8988T (cell line): ENCODE measurements at places on chromosomes 16 and 17.
A peak's percentile ranks its signal among the peaks of the same experiment; 100 is the strongest.

DNA sequence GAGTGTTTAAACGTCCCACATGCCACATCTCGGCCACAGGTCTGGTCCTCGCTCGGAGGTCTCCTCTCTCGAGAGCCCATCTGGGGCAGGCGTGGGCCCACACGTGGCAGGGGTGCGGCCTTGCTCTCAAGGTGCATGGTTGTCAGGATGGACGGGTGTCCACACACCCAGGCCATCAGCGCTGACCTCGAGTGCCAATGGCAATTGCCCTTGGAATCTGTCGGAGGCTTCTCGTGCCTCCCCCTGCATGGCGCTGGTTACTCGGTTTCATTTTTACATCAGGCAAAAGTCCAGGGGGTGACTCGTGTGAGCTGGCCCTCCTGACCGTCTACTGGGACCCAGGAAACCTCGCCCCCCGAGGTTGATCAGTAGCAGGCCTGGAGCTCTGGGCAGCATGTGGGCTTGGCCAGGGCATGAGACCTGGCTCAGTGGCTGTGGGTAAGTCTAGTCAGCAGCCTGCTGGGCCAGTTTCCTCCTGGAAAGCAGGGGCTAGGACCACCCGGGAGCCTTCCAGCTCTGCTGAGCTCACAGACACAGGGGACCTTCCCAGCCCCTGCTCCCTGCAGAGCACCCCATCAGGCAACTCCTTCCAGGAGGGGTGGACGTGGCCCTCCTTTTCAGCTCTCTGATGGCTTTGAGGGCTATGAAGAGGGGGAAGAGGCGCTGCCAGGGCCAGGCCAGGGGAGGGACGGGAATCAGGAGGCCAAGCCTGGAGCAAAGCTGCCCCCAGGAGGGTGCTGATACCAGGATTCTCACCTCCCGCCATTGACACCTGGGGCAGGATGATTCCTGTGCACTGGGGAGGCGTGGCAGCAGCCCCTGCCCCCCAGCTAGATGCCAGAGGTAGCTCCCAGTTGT, 3.7 kb upstream of the ZNF469 start:
- no peak for DNase-seq

GRCh38 chr16:70430667-70431536, 8.0 kb downstream of the ST3GAL2 start:
- DNase-seq: no peak

DNA sequence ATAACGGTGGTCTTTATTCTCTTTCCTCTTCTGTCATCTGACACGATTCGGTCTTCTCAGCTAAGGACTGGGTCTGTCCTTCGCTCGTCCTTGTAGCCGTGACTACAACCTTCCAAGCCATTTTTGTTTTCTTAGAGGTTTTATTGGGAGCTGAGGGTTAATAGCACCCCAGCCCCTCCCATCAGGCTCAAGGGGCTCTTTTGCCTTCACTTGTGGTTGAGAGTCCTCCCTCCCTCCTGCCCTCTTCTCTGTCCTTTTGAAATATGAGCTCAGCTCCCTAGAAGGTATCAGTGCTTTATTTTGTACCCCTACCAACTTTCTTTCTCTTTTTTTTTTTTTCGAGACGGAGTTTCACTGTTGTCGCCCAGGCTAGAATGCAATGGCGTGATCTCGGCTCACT, 24.7 kb downstream of the SOCS3 start:
- DNase-seq: no peak

DNA sequence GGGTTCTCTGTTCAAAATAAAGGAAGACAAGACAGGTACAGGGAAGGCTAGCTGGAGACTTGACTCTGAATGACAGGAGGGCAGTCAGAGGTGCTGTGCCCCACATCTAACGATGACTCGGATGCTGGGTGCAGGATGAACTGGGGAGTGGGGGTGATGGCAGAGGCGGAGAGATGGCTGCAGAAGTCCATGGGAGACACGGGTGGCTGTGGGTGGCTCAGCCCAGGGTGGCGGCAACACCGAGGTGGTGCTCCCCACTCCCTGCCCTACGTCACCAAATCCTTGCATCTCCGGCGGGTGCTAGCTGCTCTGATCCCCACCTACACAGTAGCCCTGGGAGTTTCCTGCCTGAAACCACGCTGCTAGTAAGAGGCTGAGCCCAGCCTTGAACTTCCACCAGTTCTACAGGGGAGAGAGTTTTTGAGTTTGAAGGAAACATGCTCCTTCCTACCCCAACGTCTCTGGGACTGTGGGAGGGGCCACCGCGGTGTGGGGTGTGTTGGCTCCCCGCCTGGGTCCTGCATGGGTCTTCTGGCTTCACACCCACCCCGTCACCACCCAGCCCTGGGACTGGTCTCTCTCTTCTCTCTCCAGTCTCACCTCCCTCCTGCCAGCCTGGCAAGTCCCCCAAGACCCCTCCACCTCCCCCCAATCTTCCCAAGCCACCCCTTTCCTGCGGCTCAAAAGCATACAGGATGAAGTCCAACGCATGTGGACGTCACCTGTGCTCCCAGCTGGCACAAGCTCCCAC, 4.5 kb downstream of the GSG1L start:
- DNase-seq: no peak

DNA sequence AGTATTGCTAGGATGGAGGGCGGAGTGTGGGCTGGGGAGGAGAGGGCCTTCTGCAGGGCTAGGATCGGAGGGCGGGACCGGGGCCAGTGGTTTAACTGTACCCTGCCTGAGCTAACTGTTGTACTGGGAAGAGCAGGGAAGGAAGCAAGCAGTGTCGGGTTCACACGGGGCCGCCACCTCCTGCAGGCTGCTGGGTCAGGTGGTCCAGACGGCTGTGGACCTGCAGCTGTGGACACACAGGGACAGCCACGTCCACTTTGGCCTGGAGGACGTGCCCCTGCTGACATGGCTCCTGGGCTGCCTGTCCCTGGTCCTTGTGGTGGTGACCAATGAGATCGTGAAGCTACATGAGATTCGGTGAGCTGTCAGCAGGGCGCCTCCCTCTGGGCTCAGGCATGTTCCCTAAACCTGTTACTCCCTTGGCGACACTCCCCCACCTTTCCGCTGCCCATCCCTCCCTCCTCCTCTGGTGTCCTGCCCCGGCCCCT, 16.6 kb downstream of the CASKIN2 start:
- DNase-seq: no peak

GRCh38 chr17:31467502-31468256, 76.2 kb downstream of the RAB11FIP4 start:
- DNase-seq: no peak

DNA sequence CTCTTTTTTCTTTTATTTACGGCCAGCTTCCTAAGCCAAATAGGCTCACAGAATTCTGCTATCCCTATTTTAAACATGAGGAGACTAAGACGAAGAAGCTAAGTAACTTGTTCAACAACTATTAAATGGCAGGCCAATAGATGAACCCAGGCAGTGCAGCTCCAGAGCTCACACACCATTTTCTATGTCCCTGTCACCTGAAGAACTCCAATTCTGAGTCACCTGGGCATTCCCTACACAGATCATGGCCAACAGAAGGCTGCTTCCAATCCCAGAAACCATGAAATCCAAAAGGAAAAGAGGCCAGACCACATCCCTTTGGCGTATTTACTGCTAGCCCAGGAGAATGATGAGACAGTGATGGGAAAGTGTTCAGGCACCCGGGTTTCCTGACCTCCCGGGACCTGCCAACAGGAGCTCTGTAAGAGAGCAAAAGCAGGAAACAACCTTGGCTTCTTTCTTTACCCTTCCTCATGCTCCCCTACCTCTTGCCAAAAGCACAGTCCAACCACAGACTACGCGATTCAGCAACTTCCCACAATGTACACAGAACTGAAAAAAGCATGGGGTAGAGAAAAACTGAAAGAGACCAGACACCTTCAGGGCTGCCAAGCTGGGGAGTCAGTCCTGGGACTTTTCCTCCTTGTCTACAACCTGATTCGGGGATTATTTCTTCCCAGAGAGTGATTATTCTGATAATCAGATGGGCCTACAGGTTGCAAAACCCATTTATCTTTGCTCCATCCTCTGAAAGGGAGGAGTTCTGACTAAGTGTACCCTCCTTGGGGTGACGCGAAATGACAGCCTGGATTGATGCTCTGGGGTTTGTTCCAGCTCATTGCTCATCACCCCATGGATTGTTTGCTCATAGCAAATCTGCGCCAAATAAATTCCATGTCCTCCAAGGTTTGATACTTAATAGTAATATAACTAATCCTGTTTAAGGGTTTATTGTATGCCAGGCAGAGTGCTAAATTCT, 47.8 kb upstream of the HAS3 start:
- DNase-seq: no peak

DNA sequence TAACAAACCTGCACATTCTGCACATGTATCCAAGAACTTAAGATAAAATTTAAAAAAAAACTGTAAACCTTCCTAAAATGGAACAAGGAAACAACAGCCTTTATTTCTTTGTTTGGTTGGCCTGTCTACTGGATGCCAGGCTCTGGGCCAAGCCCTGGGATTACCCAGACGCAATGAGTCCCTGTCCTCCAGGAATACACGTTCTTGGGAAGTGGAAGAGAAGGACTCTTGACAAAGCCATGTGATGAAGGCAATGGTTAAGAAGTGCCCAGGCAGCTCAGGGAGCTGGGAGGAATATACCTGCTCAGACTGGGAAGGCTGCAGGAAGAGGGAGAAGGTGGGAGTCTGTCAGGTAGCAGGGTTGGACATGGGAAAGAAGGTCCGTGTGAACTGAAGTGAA, 115.4 kb downstream of the AXIN2 start:
- no peak for DNase-seq

GRCh38 chr16:52837251-52837650, 215.4 kb downstream of the CHD9NB start:
- DNase-seq: no peak

DNA sequence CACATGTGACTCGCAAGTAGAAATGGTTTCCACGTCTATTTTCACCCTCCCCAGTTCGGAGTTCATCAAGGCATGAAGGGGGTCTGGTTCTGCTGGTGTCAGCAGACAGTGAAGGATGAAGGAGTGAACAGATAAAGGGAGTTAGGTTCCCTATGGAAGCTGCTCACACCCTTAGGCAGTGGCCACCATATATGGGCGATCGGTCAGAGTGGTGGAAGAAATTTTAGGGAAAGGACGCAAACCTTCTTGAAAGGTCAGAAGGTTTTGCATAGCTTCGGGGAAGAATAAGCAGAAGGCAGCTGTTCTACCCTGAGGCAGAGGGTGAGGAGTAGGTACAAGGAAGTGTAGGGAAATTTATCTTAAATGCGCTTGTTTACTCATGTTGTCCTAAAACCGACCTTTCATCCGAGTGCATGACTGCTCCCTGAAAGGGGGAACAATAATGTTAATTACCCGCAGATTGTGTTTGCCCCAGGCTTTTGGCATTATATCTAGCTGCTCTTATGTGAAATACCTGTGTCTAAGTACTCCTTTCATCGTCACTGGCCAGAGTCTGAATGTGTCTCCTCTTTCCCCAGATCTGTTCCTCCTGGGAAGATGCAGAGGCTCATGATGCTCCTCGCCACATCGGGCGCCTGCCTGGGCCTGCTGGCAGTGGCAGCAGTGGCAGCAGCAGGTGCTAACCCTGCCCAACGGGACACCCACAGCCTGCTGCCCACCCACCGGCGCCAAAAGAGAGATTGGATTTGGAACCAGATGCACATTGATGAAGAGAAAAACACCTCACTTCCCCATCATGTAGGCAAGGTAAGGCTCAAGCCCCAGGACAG, 12.5 kb downstream of the CDH5 start:
- DNase-seq: no peak

- DNase-seq: no peak
These were observed 104.5 kb downstream of the MAP2K6 start for GRCh38 chr17:69518951-69519350.

- DNase-seq: no peak
These were observed 25.6 kb downstream of the UNK start for GRCh38 chr17:75810216-75810615.

DNA sequence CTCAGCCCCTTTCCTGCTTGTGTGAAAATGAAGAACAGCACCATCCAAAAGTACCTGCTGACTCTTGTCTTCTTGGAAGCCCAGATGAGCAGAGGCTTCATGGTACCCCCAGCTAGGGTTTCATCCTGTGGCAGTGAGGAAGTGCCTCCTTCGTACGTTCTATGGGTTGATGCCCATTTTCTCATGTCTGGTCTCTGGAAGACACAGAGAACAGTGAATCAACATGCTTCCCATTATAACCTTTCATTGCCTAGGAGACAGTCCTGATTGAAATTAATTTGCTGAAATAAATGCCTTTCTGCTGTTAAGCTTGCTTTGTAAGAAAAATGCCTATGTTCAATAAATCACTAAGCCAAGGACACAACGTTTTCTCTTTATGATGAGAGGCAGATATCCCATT, 36.5 kb downstream of the RCVRN start:
- DNase-seq: no peak

DNA sequence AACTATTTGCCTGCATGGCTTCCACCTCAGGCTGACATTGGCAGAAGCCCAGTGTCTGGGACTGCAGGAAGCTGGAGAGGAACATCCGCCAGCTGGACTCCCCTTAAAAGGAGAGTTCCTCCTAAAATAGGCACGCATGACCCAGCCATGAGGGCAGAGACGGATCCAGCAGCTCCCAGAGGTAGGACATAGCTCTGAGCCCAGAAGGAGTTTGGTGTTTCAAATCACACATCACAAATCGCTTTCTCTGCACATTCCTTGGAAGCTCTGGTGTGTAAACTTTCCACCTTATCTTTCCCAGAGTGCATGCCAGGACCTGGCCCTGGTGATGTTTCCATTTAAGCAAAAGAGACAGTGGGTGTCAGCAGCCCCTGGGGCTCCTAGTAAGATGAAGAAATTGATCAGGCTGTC, 231.1 kb upstream of the CDH5 start:
- no peak for DNase-seq

DNA sequence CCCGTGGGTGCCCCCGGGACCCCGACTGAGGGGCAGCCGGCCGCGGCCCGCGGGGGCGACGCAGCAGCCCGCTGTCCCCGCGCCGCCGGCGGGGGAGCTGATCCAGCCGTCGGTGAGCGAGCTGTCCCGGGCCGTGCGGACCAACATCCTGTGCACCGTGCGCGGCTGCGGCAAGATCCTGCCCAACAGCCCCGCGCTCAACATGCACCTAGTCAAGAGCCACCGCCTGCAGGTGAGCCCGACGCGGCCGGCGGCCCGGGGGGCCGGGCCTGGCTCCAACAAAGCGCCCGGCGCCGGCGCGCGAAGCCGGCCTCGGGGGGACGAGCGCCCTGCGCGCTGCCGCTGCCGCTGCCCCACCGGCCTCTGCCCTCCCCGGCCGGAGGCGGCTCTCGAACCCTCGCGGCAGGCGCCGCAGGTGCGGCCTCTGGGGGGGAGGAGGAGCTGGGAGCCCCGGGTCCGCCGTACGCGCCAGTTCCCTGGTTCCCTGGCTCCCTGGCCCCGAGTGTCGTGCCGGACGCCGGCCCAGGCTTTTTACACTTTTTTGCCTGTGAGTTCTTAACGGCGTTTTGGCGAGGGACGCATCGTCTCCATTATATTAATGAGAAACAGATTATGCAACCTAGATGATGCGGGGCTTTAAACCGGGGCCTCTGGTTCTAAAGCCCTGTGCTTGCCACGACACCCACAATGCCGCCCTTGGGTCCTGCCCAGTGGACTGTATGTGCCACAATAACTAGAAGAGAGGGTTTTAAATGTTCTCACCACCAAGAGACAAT, 521 bp downstream of the ATMIN start:
- DNase-seq: peak; percentile 68

DNA sequence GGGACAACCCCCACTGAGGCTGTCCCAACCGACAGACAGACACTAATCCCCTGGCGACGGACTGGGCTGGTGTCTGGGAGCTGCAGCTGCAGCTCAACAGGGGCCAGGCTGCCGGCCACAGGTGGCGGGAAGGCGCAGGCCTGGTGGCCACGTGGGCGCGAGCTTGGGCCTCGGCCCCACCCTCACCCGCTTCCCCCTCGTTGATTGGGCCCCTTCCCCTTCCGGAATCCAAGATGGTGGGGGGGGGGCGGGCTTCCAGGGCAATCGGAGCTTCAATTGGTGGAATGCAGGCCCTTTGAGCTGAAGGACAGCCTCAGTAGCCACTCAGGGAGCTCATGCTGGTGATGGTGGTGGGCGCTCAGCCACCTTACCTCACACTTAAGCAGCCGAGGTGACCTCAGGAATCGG, 8.7 kb upstream of the TBX4 start:
- DNase-seq: no peak
